ENCODE measurements at places on chromosomes 2 and 18.

- no peaks in the 10 kb centered on the region for H3K4me1 ChIP-seq
- H3K27me3 ChIP-seq = no peaks in the 10 kb centered on the region
- no peak for DNase-seq
These were observed 461.1 kb downstream of the TMEM182 start for GRCh38 chr2:103222969-103223368.

GRCh38 chr18:29749704-29750103 is 1292.8 kb downstream of the DSC3 start:
- DNase-seq = no peak
- no peaks in the 10 kb centered on the region for H3K36me3 ChIP-seq
- no peak overlapping the region for H3K27ac ChIP-seq
- no peak overlapping the region for H3K4me3 ChIP-seq
- no peaks in the 10 kb centered on the region for H3K27me3 ChIP-seq

DNA sequence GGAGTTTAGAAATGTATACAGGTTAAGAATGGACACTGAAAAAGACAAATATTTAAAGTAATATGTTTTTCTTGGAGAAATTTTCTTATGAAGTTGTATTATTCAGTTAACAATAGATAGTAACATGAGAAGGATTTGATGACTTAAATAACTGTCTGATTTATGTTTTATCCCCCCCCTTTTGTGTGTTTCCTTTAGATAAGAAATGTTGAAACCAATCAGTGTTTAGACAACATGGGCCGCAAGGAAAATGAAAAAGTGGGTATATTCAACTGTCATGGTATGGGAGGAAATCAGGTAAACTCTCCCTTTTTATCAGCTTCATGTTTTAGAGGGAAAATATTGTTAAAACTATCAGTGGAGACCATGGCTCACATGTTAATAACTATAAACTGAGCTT is 289.7 kb upstream of the KCNJ3 start:
- no peak for DNase-seq
- H3K4me1 ChIP-seq = no peaks in the 10 kb centered on the region
- H3K27me3 ChIP-seq = no peaks in the 10 kb centered on the region
- H3K27ac ChIP-seq = no peak overlapping the region
- no peak overlapping the region for H3K4me3 ChIP-seq
- H3K36me3 ChIP-seq = no peaks in the 10 kb centered on the region

DNA sequence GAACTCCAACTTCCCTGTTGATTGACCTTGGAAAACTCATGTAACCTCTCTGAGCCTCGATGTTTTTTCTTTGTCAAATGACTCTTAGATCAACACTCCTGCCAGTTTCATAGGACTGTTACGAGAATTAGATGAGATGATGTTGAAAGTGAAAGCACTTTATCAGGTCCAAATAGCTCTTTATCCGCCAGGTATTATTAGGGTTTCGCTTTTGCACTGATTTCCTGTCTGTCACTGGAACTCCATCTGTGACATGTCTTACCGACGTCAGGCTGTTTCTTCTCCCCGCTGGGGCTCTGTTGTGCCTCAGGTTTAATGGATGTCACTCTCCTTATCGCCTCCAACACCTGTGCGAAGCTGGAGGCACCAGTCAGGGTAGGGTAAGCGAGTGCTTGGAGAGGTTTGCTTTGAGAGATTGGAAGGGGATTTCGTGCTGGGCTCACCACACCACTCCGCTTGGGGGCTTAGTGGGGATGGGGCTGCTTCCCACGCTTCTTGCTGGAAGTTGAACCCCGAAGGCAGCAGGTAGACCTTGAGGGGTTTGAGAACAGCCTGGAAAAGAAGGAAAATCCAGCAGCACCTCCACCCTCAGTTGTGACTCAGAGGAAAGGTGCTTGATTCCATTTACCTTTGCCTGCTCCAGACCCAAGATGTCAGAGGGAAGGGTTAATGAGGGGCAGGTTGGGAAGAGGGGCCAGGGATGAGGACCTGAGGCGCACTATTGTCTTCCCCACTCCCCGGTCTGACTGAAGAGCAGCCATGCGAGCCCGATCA is 4.3 kb downstream of the GAD1 start:
- no peak overlapping the region for H3K27ac ChIP-seq
- H3K4me3 ChIP-seq = peak overlapping the region; percentile 89
- H3K27me3 ChIP-seq = peaks cover 81% of the 10 kb centered on the region
- peaks cover 13% of the 10 kb centered on the region for H3K36me3 ChIP-seq
- DNase-seq = no peak

- no peaks in the 10 kb centered on the region for H3K36me3 ChIP-seq
- no peaks in the 10 kb centered on the region for H3K4me1 ChIP-seq
- H3K27me3 ChIP-seq = no peaks in the 10 kb centered on the region
- DNase-seq = no peak
- no peak overlapping the region for H3K27ac ChIP-seq
These were observed 67.3 kb downstream of the LRRC30 start for GRCh38 chr18:7298149-7298548.

GRCh38 chr2:100224988-100225710 is 82.8 kb upstream of the AFF3 start:
- H3K4me3 ChIP-seq = no peak overlapping the region
- H3K36me3 ChIP-seq = no peaks in the 10 kb centered on the region
- DNase-seq = no peak
- H3K27ac ChIP-seq = peak overlapping the region; percentile 10
- no peaks in the 10 kb centered on the region for H3K27me3 ChIP-seq
- peaks cover 5% of the 10 kb centered on the region for H3K4me1 ChIP-seq

- peaks cover 8% of the 10 kb centered on the region for H3K36me3 ChIP-seq
- H3K27me3 ChIP-seq = no peaks in the 10 kb centered on the region
- peak overlapping the region; percentile 94 for H3K27ac ChIP-seq
- H3K4me3 ChIP-seq = peak overlapping the region; percentile 80
- peaks cover 40% of the 10 kb centered on the region for H3K4me1 ChIP-seq
- no peak for DNase-seq
These were observed 22.3 kb downstream of the RNF125 start for GRCh38 chr18:32040936-32041335.

DNA sequence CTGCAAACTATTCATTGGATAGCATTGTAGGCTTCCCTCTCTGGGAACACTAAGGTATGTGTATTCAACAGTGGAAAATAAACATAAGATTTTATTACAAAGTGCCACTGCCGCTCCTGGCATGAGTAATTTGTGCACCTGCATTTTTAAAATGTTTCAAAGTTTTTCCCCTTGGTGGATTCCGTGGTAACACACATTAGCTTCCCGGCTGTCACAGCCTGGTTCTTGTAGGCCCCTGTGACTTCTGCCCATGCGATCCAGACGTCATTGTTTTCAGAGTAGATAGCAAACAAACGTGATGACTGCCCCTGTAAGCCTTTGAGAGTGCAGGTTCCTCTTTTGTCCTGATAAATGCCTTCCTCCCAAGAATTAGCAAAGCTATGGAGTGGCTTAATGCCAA is 421.0 kb downstream of the ZNF521 start:
- no peak overlapping the region for H3K27ac ChIP-seq
- peaks cover 13% of the 10 kb centered on the region for H3K27me3 ChIP-seq
- no peak overlapping the region for H3K4me3 ChIP-seq
- no peaks in the 10 kb centered on the region for H3K4me1 ChIP-seq

DNA sequence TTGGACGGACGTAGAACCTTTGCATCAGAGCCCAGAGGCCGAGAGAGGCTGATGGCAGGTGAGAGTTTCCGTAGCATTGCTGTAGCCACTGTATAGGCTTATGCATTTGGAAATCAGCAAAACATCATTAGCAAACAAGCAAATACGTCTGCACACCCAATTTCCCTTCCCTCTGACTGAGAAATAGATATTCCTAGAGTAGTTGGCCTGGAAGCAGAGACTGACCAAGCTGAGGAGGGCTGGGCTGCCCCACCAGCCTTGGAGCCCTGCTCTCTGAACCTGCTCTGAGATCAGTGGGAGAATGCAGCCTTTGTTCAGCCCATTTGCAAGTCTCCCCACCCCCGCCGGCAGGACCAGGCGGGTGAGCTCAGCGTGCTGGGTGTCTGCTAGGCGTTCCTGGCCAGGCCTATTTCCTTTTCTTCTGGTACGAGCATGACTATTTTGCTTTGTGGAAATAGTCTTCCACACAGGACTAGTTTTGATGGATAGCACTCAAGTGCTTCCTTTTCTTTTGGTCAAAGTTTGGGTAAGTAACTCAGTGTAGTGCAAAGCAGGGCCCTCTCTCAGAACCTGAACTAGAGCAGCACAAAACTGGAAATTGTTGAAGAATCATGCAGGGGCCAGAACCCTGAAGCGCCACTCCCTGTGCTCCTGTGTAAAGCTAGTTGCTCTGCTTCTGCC is 21.9 kb upstream of the RNF149 start:
- peaks cover 22% of the 10 kb centered on the region for H3K4me1 ChIP-seq
- H3K36me3 ChIP-seq = no peaks in the 10 kb centered on the region
- peak overlapping the region; percentile 55 for H3K4me3 ChIP-seq
- no peak overlapping the region for H3K27ac ChIP-seq
- H3K27me3 ChIP-seq = no peaks in the 10 kb centered on the region

- H3K4me1 ChIP-seq = peaks cover 9% of the 10 kb centered on the region
- no peak overlapping the region for H3K4me3 ChIP-seq
- no peak overlapping the region for H3K27ac ChIP-seq
These were observed 15.4 kb downstream of the IL1B start for GRCh38 chr2:112821142-112821541.

DNA sequence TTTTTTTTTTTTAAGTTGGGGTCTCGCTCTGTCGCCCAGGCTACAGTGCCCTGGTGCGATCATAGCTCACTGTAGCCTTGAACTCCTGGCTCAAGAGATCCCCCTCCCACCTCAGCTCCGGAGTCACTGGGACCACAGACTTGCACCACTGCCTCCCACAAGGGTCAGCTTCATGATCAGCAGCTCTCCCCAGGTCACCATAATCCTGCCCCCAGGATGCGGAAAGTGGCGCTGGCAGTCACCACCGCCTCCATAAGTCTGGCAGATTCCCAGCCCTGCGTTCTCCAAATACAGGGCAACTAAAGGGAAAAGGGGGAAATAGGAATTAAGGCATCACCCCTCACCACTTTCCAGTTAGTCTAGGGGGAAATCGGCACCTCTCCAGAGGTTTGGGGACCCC is 5.2 kb upstream of the ARID5A start:
- no peak for DNase-seq

GRCh38 chr2:238320648-238321281 is 447 bp downstream of the TRAF3IP1 start:
- H3K36me3 ChIP-seq = peaks cover under 1% of the 10 kb centered on the region
- DNase-seq = peak; percentile 14
- peaks cover 7% of the 10 kb centered on the region for H3K4me1 ChIP-seq

DNA sequence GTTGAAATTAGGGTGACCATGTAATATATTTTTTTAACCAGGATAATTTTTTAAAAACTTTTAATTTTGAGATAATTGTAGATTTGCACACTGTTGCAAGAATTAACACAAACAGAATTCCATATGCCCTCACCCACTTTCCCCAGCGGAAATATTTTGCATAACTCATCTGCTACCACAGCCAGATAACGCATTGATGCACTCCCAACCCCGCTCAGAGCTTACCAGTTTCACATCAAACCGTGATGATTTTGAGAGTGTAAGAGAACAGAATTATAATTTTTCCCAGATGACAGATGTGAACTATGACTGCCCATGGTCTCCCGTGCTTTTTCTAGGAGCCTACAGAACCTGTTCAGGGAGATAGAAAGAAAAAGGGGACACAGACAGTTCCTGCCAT is 35.2 kb upstream of the LDLRAD4 start:
- peaks cover 8% of the 10 kb centered on the region for H3K4me1 ChIP-seq
- H3K27ac ChIP-seq = peak overlapping the region; percentile 77
- no peak overlapping the region for H3K4me3 ChIP-seq
- peaks cover 3% of the 10 kb centered on the region for H3K36me3 ChIP-seq
- no peak for DNase-seq
- peaks cover 27% of the 10 kb centered on the region for H3K27me3 ChIP-seq

GRCh38 chr18:65768120-65768778 is 17.4 kb downstream of the CDH7 start:
- H3K27me3 ChIP-seq = no peaks in the 10 kb centered on the region
- no peaks in the 10 kb centered on the region for H3K36me3 ChIP-seq

All from T-helper 17 cell (primary cell).